OCI-LY7 (cell line): ENCODE measurements at places on chromosomes 3 and 15.

GRCh38 chr15:29252234-29252633, 17.4 kb downstream of the NSMCE3 start:
- no peak for DNase-seq

GRCh38 chr3:190497811-190498210, 16.1 kb upstream of the IL1RAP start:
- no peak for DNase-seq

- DNase-seq: no peak
Observed at GRCh38 chr15:35060591-35060990, 24.5 kb downstream of the NANOGP8 start.

GRCh38 chr15:65578904-65579728, 31.8 kb downstream of the INTS14 start:
- DNase-seq: no peak

GRCh38 chr3:72375237-72376076, 472.8 kb downstream of the SHQ1 start:
- no peak for DNase-seq

DNA sequence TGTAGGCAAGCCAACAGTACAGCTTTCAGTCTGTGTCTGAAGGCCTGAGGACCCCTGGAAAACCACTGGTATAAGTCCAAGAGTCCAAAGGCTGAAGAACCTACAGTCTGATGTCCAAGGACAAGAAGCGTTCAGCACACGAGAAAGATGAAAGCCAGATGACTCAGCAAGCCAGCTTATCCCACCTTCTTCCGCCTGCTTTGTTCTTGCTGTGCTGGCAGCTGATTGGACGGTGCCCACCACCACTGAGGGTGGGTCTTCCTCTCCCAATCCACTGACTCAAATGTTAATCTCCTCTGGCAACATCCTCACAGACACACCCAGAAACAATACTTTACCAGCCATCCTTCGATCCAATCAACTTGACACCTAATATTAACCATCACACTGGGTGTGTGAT, 59.0 kb upstream of the PDZRN3 start:
- DNase-seq: no peak
